Activated CD8-positive, alpha-beta memory T cell treated with anti-CD3 and anti-CD28 coated beads, Interleukin-2, amount 10 ng/mL, durations not matched to agents 7 days and 5 days (primary cell): ENCODE measurements at places on chromosomes 1 and 21. TPM values are rescaled to one million over a fixed set of nuclear protein-coding genes. Genes with fewer than 3 reads are reported as not detected.

Gene FASLG
- total RNA-seq = 36.1 TPM

Gene SPRR3
- total RNA-seq = not detected

Gene XCL2
- 37.9 TPM for total RNA-seq

DNA sequence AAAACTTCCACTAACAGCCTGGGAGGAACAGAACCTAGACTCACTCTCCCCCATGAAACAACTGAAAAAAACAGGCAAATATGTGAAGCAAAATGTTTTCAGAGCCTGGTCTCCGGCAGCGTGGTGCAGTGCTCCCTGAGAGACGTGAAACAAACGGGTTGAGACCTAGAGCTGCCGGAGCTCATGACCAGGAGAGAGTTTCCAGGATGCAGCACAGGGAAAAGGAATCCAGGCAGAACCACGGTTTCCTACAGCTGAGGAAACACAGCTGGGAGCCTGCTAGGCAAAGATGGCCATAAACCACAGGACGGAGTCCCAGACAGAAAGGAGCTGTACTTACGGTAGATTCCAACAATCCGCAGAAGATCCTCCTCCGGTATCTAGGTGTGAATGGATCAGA is 20.2 kb upstream of the SLC19A1 start:
- H3K27me3 ChIP-seq = peaks cover 42% of the 10 kb centered on the region
- DNase-seq = no peak
- H3K36me3 ChIP-seq = no peaks in the 10 kb centered on the region
- H3K4me3 ChIP-seq = no peak overlapping the region
- H3K4me1 ChIP-seq = no peaks in the 10 kb centered on the region

- no peak overlapping the region for H3K4me3 ChIP-seq
- H3K27ac ChIP-seq = no peak overlapping the region
- peaks cover 29% of the 10 kb centered on the region for H3K36me3 ChIP-seq
- no peak for DNase-seq
- H3K27me3 ChIP-seq = no peaks in the 10 kb centered on the region
Measured at GRCh38 chr1:36248250-36248894, 24.1 kb downstream of the THRAP3 start.

DNA sequence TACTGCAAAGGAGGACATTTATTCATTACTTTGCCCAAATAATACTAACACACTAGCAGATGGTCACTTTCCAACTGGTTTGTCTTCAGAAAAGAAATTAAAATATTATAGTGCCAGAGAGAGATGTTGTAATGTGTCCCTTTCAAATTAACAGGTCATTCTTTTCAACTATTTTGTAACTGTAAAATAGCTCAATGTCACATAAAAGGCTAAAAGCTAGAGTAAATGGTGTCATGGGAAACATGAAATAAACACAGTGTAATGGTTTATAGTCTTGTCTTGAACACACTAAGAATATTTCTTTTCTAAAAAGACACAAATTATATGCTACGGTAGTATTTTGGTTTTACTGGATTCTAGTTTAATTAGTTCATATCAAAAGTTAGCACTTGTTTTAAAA is 77.8 kb downstream of the ADGRL2 start:
- DNase-seq = no peak
- no peaks in the 10 kb centered on the region for H3K4me1 ChIP-seq
- no peaks in the 10 kb centered on the region for H3K36me3 ChIP-seq
- H3K27ac ChIP-seq = no peak overlapping the region
- H3K27me3 ChIP-seq = no peaks in the 10 kb centered on the region

DNA sequence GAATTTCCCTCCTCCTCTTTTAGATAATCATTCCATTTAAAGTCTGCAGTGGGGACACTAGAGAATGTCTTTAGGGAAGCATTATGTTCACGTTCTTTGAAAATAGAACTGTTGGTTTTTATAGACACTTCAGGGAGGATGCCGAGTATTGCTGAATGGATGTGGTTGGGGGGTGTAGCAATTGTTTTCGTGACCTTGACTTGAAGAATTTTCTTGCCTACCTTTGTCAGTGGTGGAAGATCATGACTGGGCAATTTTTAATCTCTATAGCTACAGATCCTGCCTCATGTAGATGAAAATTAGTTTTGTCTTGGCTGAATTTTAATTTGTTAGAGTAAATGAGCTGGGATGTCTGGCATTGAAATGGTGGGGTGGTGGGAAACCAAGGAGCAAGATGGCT is 3.8 kb downstream of the SMG7 start:
- H3K36me3 ChIP-seq = peaks cover 25% of the 10 kb centered on the region
- H3K4me1 ChIP-seq = peaks cover 48% of the 10 kb centered on the region
- no peak for DNase-seq
- no peak overlapping the region for H3K4me3 ChIP-seq
- no peak overlapping the region for H3K27ac ChIP-seq
- H3K27me3 ChIP-seq = no peaks in the 10 kb centered on the region
